ENCODE measurements at places on chromosomes 3 and 15.

GRCh38 chr3:18217507-18218174 is 207.5 kb downstream of the SATB1 start:
- no peak for DNase-seq

DNA sequence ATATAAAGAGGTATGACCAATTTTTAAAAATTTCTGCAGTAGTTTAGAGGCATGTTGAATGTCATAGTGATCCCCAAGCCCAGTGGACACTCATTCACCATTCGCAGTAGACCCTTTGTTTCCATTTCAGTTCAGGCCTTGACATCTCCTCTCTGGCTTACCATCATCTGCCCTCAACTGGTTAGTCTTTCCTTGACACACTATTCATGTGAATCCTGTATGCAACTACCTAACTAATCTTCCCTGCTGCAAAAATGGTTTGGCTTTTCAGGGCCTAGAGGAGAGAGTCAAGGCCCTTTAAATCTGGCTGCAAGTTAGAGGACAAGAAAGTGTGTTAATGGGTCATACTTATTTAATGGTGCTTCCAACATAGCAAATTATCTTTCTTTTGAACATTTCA is 10.9 kb downstream of the APH1B start:
- DNase-seq, result peak; percentile 9

- peak; percentile 27 for DNase-seq
Measured at GRCh38 chr3:124818398-124819091, 68.6 kb downstream of the ITGB5 start.

DNA sequence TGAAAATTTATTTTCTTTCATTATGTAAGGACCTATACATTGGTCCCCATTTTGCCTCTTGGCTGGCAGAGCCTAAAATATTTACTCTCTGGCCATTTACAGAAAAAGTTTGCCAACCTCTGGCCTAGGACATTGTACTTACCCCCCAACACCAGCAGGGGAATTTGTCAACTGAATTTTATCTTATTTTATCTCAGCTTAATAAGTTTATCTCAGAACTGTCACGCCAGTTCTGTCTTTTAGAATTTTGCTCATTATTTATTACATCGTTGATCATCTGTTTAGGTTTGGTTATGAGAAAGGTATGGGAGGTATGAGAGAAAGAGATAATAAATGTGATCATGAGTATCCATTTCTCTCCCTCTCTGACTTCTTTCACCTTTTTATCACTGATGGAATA is 38.3 kb downstream of the CHD2 start:
- no peak for DNase-seq

- DNase-seq, result peak; percentile 13
Measured at GRCh38 chr15:38486936-38487335, 33.0 kb downstream of the FAM98B start.

GRCh38 chr3:41102053-41102556 is 97.2 kb upstream of the CTNNB1 start:
- DNase-seq, result no peak

DNA sequence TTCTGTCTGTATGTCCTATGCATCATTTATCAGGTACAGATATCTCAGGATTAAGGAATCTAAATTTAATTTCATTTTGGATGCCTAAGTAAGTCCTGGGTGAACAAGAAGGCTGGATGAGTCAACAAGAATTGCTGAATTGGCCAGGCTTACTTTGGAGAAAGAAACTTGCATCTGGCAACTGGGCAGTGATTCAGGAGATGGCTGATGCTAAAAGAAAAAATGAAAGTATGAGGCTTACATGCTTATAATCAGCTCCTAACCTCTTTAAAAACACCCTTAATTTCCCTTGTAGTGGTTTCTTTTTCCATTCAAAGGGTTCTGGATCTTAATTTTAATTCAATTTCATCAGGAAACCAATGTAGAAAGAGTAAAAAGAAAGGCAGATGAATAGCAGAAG is 228.8 kb upstream of the PEX5L start:
- peak; percentile 61 for DNase-seq

GRCh38 chr15:92629276-92629974 is 26.1 kb downstream of the FAM174B start:
- no peak for DNase-seq

- DNase-seq, result no peak
Measured at GRCh38 chr3:10312391-10312790, 8.5 kb downstream of the SEC13 start.

GRCh38 chr3:131928593-131928992 is 106.2 kb downstream of the CPNE4 start:
- no peak for DNase-seq

DNA sequence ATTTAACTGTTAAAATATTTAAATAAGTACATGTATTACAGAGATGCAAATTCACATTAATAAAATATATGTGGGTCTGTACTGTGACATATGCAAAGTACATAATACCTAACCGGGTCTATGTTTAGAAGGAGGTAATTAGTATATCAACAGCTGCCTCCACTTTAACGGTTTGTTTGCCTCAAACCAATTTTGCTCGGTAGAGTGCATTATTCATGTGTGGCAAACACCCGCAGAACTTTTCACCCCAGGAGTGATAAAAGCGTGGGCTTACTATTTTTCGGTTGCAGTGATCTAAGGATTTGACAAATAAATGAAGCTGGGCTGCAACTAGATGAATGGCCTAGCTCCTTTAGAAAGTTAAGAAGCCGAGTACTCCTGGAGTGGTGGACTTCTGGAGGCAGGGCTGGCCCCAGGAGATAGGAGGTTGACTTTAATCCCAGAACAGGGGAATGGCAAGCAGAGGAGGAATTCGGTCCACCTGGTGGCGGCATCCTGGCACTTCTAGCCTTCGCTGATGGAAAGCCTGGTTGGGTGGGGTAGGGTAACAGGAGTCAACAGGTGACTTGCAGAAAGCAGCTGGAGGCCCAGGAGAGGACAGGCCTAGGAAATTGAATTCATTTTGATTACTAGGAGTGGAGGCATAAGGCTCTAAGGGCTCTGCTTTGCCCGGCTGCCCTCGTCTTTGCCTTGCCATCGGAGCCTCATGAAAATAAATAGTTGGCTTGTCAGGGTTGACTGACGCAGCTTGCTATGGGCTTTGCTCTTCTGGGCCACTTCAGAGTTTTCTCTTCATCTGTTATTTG is 2.4 kb downstream of the SLCO3A1 start:
- no peak for DNase-seq

DNA sequence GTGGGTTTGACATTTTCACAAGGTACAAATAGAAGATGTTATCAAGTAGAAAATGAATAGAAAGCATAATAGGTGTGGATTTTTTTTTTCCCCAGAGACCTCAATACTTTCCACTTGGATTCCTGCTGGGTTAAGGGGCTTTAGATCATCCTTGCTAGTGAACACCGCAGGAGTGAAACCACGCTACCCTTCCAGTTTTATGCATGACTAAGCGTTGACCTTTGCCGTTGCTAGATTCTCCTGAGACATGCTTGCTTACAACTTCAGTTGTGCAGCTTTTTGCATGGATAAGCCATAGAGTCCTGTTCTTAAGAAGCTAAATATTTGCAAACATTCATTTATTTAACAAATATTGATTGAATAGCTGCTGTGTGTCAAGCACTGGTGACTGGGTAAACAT is 299.7 kb upstream of the LMCD1 start:
- peak; percentile 81 for DNase-seq

GRCh38 chr3:195809291-195809785 is 2.4 kb downstream of the MUC4 start:
- DNase-seq, result no peak
